ENCODE measurements at places on chromosomes 5 and 9.

GRCh38 chr5:145463634-145464033, 371.5 kb downstream of the PRELID2 start:
- DNase-seq, result peak; percentile 45

GRCh38 chr5:125408448-125409233, 662.2 kb upstream of the ZNF608 start:
- peak; percentile 89 for DNase-seq

GRCh38 chr5:115825948-115826347, 9.5 kb upstream of the CDO1 start:
- no peak for DNase-seq

GRCh38 chr9:4306066-4306776, 6.4 kb upstream of the GLIS3 start:
- DNase-seq, result peak; percentile 74

- DNase-seq, result no peak
Observed at GRCh38 chr5:948472-949274, 56.0 kb downstream of the TRIP13 start.

DNA sequence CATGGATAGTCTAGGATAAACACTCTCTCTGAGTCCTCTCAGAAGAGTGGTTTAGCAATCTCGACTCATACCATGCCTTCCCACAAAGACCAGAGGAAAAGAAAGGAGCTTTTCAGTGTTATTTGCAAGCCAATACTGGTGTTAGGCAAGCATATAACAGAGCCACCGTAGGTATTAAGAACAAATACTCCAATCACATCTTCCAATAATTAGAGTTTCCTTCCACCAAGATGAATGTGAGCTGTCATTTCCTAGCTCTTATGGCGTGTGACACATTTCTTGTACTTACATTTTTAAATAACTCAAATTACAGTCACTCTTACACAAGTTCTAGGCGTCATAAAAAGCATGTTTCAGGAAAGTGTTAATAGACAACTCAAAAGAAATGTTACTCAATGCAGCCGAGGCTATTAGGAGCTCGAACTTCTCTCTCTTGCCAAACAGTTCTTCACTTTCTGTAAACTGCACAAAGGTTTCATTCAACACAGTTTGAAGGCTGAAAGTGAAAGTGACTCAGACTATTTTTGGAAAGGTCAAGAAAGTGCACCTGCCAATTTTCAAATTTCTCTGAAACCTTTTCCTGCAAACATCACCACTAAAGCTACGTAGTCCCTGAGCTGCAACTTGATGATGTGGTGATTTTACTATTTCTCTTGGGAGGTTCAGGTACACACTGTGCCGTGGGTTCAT, 153.8 kb downstream of the AUH start:
- peak; percentile 85 for DNase-seq

GRCh38 chr5:15707631-15708030, 207.7 kb downstream of the FBXL7 start:
- DNase-seq, result no peak

DNA sequence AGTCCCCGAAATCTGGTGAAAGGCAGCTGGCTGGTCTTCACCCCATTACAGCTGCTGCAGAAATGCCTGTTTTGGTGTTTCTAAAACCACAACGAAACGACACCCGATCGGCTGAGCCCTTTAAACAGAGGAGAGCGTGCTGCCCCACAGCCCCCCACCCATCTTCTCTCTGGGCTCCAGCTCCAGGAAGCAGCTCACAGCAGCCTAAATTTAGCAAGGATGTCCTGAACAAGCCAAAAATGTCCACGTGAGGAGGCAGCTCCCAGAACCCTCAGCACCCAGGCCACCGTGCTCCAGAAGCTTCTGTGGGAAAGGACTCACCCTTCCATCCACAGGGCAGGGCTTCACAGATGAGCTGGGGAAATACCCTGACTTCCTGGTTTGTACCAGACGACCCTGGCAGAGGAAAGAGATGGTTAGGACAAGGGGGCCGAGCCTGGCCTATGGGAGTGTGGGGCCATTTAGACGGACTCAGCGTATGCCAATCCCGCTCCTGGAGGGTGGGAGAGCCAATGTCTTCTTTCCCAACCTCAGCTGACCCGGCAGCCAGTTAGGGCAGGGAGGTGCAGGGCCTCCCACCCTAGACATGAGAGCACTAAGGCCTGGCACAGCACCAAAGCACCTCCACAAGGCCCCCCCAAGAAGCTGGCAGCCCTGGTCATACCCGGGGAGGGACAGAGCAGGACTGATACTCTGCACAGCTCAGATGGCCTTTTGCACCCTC, 39.1 kb upstream of the SARDH start:
- no peak for DNase-seq

- no peak for DNase-seq
Observed at GRCh38 chr5:116388564-116389258, 185.9 kb downstream of the SEMA6A start.

- DNase-seq, result no peak
Observed at GRCh38 chr5:119344231-119344630, 11.6 kb upstream of the TNFAIP8 start.

GRCh38 chr9:83511051-83511450, 27.1 kb downstream of the FRMD3 start:
- peak; percentile 38 for DNase-seq

GRCh38 chr9:136220017-136220729, 15.2 kb upstream of the LHX3 start:
- no peak for DNase-seq

DNA sequence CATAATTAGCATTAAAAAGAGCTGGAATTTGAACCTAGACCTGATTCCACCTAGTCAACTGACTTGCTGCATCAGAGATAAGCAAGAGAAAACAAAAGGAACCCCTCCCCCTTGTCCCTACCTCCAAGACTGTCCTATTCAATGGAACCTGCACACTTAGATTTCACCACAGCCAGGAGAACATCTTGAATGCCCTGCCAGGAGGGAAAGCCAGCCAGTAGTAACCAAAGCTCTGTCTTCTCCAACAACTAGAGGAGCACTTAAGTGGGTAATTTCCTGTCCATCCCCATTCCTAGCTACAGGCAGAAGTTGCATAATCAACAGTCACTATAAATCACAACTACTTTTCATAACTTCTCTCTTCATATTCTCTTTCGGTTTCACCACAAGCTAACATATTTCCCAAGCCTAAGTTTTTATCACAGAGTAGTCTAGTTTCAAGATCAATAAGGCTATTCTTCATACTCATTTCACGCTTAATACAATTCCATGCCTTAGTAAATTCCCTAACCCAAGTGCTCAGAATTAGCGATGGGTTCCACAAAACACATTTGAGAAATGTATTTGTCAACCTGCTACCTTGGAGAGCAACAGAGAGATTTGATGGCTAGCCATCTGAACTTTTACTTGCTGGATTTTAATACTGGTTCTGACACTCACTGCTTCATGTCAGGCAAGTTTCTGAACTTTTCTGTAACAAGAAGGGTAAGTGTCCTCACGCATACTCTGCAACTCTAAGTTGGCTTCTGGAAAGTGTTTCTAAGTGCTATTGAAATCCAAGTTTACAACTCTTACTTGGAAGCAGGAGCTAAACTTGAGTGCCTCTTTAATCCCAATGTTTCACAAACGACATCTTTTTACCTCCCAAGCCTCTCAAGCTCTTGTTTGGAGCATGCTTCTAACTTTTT, 2.0 kb downstream of the DENND1A start:
- peak; percentile 74 for DNase-seq

DNA sequence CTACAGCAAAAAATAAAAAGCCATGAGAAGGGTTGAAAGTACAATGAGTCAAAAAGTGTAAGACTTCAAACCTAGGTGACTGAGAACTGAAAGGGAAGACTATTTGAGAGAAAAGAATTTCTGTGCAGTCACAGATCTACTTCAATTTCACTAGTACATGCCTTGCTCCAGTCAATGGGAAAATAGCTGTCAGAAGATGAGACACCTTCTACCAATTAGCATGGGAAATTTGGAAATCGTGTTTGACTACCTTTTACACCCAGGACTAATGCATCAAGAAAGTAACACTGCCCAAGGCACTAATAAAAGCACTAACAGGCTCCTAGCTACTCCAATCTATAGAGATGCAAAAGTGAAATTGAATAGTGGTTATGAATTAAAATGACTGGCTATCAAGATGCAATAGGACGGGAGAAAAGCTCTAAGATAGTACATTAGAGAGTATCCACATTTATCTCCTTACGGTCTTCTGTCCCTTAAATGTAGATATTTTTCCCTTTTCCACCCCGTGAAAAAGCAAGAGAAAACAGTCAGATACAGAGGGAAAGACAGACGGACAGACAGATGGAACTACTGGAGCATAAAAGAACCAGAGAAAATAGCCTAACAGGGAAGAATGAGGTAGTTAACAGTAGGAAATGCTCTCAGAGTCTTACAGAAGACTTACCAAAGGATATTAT, 15.2 kb downstream of the ERP44 start:
- DNase-seq, result no peak

DNA sequence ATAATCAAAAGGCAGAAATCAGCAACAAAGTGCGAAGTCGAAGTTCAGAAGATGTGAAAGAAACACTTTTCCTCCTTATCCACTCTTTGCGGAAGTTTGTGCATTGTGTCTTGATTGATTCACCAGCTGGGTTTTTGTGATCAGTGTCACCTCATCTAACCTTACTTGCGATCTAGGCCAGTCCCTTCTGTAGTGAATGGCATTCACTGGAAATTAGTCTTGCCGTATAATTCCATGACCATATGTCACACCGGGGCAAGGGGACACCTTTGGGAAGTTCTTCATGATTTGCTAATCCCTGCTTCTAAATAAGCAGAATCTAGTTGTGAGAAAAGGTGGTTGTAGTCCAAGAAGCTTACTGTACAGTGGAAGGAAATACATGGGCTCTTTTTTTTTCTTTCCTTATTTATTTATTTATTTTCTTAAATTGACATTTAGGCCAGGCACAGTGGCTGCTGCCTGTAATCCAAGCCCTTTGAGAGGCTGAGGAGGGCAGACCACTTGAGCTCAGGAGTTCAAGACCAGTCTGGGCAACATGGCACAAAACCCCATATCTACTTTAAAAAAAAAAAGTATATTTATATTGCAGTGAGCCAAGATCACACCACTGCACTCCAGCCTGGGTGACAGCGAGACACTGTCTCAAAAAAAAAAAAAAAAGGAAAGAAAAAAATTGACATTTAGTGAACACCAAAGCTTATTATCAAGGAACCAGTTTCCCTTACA, 7.8 kb downstream of the RAI14 start:
- no peak for DNase-seq

DNA sequence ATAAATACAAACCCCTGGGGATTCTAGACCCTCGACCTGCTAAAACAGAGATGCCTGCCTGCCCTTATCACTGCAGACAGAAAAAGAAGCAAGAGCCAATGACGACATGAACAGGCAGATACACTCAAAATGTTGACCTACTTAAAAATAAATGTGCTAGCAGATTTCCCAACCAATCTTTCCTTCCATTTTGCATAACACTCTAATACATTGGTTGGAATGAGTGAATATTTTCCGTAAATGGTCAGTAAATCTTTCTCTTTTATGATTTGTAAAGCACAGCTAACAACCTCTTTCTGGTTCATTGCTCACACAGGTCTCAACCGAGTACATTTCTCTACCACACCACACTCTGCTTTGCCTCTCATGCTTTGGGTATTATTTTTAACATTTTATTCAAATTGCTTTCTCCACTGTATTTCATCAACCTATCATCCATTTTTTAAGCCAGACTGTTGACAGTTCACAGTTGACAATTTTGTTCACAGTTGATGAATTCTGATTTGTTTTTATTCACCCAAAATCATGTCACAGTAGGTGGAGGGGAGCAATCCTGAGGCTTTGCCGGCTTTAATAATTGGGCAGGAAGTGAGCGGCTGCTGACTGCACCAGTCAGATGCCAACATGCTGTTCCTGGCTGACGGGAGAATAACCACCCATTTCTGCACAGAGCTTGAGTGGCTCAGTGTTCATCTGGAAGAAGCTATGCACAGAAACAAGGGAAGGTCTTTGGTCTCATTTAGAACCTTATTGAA, 426.6 kb downstream of the SPOCK1 start:
- DNase-seq, result peak; percentile 66

- DNase-seq, result no peak
Observed at GRCh38 chr9:135890190-135891026, 16.9 kb downstream of the CAMSAP1 start.

DNA sequence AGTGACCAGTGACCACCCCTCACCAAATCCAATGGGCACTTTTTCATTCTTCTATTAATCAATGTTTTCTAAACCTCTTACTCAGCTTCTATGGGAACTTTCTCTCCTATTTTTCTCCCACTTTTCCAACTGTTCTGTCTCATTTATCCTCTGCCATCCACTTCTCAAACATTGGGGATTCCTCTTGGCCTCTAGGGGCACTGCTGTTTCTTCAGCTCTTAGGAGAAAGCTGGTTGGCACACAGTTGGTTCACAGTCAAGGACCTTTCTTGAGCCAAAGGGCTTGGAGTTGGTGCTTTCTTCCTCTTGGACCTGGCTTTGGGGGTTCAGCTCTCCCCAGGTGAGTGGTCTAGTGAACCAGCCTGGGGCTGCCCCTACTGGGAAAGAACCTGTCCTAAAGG, 112.2 kb upstream of the LHFPL2 start:
- no peak for DNase-seq

DNA sequence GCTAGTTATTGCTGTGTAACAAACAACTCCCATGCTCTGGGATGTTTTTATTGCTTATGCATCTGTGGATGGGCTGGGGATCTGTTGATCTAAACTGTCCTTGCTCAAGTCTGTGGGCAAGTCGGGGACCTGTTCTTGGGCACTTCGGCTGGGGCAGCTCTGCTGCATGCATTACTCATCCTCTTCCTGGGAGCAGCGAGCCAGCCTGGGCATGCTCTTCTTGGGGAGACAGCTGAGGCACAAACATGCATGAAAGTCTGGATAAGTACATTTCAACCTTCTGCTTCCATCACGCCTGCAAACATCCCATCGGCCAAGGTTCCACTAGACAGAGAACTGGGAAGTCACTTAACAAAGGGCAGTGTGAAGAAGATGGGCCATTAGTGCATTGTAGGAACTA, 66.3 kb downstream of the ANKRD33B start:
- no peak for DNase-seq

Data from fibroblast of the aortic adventitia (primary cell).